Activated naive CD4-positive, alpha-beta T cell treated with anti-CD3 and anti-CD28 coated beads for 36 hours (primary cell): ENCODE measurements at places on chromosomes 1 and 21. TPM values are rescaled to one million over a fixed set of nuclear protein-coding genes. Genes with fewer than 3 reads are reported as not detected.

DNA sequence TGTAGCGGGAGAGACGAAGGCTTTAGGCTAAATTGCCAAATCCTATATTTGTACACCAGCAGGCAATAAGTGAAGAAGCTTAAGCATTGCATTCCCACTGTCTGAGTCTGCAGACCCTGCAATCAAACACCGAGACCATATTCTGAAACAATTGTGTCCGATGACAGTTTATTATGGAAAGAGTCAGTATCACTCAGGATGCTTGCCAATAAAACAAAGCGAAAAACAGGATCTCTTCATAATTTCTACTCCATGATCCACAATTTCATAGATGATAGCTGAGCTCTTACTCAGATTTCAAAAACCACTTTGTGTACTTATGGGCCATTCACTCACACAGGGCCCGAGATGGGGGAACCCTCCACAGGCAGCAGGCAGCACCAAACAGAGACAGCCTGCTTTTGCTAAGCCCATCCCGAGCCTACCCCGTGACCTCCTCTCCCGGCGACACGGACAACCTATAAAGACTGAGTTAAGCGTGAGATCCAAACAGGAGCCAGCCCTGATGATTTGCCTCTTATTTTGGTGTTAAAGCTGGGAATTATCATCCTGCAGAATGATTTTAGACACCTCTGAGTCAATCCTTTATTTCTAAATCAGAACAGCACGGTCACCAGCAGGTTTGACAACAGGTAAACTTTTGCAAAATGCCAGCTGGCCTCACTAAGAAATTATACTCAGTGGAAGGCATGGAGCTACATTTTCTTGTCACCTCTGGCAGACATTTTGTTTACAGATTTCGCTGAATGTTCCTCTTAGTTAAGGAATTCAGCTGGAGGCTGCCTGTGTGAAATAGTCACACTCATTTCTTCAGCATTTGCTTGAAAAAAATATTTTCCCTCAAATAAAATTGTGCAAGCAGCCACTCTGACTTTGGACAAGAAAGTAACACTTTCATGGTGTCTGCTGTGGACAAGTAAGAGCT lies 212.4 kb downstream of the GPATCH2 start:
- DNase-seq: no peak

- no peak for DNase-seq
Observed at GRCh38 chr1:41442697-41443251, 41.7 kb downstream of the EDN2 start.

DNA sequence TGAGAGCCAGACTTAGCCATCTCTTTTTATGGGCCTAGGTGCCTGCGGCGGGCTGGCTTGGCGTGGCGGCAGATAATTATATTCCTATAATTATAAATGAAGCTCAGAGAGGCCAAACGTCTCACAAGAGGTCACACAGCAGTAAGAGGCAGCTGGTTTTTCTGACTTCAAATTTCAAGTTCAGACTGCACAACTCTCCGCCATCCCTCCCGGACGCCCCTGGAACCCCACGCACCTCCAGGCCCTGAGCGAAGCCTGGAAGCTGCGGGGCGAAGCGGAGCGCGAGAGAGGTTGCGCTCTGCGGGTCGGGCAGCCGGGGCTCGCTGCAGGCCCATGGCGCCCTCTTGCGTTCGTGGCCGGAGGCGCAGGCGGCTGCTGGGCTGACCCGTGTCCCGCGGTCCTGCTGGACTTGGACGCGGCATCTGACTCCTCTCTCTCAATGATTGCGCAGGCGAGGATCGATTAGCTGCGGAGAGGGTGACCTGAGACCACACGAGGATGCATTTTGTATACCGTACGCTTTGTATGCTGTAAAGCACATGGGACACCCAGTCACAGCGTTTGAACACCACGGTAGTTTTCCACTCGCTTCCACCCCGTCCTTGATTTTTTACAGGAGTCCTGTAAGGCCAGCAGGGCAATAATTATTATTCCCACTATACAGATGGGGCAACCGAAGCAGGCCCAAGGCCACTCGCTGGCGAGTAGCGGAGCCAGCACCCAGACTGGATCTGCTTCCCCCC lies 272.7 kb downstream of the FOXD2 start:
- DNase-seq: peak; percentile 68

DNA sequence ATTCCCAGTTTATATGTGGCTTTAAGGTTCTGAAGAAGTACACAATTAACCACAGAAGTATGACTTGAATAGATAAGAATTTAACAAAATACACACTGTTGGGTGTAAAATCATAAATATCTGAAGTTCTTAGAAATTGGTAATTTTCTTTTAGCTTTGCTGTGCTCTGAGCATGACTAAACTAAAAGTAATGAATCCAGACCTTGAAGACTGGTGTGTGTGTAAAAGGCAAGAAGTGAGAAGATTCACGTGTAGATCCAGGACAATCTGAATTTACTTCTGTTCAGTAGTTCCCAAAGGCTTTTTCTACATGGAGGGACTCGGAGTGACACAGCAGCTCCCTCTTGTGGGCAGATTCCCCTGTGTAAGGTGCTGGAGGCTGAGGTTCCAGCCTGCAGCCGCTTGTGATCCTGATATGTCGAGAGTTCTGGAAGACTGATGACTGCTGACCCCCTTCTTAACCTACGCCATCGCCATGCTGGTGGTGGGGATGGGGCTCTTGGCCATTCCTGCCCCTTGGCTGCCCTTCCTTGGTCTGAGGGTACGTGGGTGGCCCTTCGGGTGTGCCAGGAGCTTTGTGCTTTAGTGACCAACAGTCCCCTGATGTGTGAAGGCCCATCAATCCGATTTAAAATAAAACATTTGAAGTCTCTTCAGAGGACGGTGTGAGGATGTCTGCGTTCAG lies 62.7 kb downstream of the ADARB1 start:
- DNase-seq: peak; percentile 85

GRCh38 chr1:173002891-173003838 lies 47.6 kb downstream of the TNFSF18 start:
- no peak for DNase-seq

The CLCA1 gene
- not detected for total RNA-seq

The PSMB2 gene
- 96.4 TPM for total RNA-seq

- DNase-seq: no peak
Observed at GRCh38 chr1:108045460-108045859, 80.5 kb upstream of the VAV3 start.

GRCh38 chr1:205812271-205812877 lies 624 bp downstream of the SLC41A1 start:
- DNase-seq: peak; percentile 24

- DNase-seq: no peak
Observed at GRCh38 chr1:224675590-224675989, 59.5 kb downstream of the CNIH3 start.

The TSPAN1 gene
- total RNA-seq: not detected

The ZNF436 gene
- 3.5 TPM for total RNA-seq

- no peak for DNase-seq
Observed at GRCh38 chr1:76687307-76688175, 179.7 kb upstream of the ST6GALNAC5 start.

The RIPK4 gene
- total RNA-seq: 0.33 TPM

DNA sequence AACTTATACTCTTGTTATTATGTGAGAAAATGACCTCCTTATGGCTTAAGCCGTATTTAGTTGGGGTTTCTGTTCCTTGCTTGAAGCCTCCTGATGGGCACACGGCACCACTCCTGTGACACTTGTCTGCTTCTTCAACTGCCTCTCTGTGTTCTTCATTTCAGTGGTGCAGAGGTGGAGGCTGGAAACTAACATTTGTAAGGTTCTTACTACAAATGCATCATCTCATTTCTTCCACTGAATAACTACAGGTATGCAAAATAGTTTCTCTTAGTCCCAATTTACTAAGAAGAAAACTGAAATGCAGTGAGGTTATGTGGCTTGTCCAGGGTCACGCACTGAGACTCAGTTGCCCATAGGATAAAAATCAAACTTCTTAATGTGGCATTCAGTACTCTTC lies 23.6 kb upstream of the ZNF362 start:
- DNase-seq: no peak

GRCh38 chr1:65458730-65459396 lies 38.4 kb downstream of the LEPR start:
- no peak for DNase-seq

GRCh38 chr1:166087734-166088571 lies 78.8 kb downstream of the FAM78B start:
- DNase-seq: no peak

GRCh38 chr1:49102752-49103151 lies 326.1 kb upstream of the BEND5 start:
- no peak for DNase-seq

- DNase-seq: no peak
Observed at GRCh38 chr1:15110128-15110866, 43.2 kb upstream of the TMEM51 start.

The OR6K3 gene
- not detected for total RNA-seq

DNA sequence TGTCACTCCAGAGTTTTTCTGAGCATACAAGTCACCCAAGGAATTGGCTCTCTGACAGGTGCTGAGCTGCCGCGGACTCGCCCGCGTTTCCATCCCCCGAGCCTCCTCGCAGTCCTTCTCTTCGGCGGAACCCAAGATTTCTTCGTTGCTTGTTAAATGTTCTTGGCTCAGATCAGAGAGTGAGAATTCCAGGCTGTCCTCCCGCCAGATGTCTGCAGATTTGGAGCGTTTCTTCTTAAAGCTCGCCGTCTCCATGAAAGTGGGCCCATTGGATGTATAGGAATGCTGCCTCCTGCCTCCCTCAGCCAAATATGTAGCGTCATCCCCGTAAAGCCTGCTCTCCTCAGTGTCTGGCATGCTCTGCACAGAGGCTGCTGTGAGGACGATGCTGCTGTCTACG lies 77.8 kb downstream of the TIAM1 start:
- no peak for DNase-seq

- DNase-seq: no peak
Observed at GRCh38 chr1:24566236-24566867, 10.5 kb downstream of the NCMAP start.

DNA sequence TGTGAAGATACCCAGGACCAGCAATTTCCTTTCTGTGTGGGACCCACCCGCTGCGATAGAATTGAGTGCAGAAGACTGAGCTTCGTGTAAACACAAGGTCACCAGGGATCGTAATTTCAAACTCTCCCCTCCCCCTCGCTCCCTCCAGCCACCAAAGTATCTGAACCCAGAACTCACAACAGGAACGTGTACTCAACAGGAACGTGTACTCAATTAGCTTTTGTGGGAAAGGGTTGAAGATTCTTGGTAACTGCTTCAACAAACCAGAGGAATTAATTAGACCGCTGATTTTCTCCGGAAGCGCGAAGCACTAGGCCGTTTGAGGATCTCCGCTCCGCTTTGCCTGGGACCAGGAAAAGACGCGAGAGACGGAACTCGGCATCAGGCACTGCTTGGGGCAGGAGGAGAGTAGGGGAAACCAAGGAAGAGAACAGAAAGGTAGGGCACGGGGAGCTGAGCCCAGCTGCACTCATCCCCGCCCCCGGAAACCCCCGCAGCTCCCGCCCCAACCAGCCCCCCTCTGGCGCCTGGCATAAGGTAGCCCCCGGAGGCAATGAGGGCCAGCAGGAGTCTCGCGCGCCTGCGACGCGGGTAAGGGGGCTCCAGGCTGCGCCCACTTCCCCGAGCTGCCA lies 453 bp downstream of the DRAM2 start:
- DNase-seq: peak; percentile 59

- peak; percentile 10 for DNase-seq
Observed at GRCh38 chr1:177732178-177732577, 237.7 kb downstream of the SEC16B start.

DNA sequence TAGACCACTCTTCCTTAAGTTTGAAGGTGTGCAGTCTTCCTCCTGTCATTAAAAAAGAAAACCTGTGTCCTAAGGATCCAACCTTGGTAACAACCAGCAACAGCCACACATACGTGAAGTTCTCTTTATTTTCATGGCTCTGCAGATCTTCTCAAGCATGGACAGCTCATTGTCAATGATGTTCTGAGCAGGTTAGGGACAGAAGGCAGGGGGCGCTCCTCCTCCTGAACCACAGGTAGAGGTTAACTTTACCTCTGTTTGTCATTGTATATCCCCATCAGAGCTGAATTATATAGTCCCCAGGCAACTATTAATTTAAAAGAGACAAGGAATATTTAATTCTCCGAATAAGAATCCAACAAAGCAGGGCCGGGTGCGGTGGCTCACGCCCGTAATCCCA lies 52.5 kb upstream of the CR2 start:
- no peak for DNase-seq

DNA sequence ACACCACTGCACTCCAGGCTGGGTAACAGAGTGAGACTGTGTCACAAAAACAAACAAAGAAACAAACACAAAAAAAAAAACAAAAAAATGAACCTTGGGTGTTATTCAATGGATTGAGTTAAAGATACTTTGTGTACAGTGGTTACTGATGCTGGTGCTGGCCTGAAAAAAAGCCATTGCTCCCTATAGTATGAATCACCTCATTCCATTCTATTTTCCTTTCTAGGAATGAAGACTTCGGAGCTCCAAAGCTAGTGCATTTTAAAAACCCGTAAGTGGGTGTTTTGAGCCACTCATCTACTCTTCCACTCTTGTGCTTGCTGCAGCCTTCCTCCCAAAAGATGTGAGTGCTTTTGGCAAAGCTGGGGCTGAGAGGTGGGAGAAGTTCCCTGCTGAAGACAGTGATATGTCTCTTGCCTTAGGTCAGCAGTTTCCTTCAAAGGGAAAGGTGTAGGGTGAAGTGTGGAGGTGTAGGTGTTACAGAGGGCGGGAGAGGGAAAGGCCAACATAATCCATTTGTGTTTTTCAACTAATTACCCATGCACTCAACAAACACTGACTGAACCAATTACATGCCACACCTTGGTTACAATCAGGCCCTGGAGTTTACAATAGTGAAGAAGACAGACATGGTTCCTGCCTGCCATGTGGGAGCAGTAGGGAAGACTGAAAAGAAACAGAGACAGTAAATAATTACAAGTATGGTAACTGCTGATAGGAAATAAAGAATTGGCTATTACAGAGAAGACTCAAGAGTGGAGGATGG lies 55.0 kb upstream of the SERBP1 start:
- no peak for DNase-seq

The VSIG8 gene
- total RNA-seq: not detected

The ERICH3 gene
- not detected for total RNA-seq

The ANKRD45 gene
- not detected for total RNA-seq

The RUNX3 gene
- 72.3 TPM for total RNA-seq

DNA sequence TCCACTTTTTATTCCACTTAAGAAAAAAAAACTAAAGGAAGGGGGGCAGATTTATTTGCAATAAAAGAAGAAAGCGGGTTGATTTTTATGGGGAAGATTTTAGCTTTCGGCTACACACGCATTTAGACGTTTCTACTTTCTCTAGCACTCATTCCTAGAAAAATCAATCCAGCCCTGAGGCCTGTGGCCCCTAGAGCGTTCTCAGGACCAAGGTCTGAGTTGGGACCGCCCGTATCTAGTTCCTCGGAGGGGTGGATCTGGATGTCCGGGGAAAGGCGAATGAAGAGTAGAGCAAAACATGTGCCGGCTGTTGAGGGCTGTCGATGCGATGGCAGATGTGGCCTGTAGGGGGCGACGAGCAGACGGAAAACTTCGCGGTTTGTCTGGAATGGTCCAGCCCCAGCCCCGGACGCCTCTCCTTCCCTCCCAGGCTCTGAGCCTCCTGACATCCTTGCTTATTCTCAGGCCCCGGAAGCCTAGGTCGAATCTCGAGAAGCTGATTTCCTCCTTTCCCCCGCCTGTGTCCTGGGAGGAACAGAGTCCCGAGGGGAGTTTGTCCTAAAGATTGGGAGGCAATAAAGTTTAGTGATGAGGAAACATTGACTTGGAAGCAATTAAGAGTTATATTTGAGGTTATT lies 5.2 kb downstream of the FOXD3 start:
- peak; percentile 74 for DNase-seq

The STYXL2 gene
- not detected for total RNA-seq

- peak; percentile 84 for DNase-seq
Observed at GRCh38 chr1:161192476-161193465, 6.1 kb downstream of the ADAMTS4 start.

The HTR6 gene
- total RNA-seq: 0.19 TPM

The CD247 gene
- 78.3 TPM for total RNA-seq

The OR2G6 gene
- not detected for total RNA-seq

The TBX15 gene
- total RNA-seq: not detected

The FLG2 gene
- total RNA-seq: not detected
